Tibial nerve (tissue), 4 donors: ENCODE measurements at places on chromosomes 13 and 19. TPM values are rescaled to one million over a fixed set of nuclear protein-coding genes. Genes with fewer than 3 reads are reported as not detected.

Gene CCL25
- not detected for total RNA-seq

Gene A1BG
- total RNA-seq: 165 TPM

Gene BCAM
- 83.5 TPM for total RNA-seq

Gene ZNF835
- 9.6 TPM for total RNA-seq

Gene CGB5
- total RNA-seq: not detected

Gene XAB2
- total RNA-seq: 51.6 TPM

DNA sequence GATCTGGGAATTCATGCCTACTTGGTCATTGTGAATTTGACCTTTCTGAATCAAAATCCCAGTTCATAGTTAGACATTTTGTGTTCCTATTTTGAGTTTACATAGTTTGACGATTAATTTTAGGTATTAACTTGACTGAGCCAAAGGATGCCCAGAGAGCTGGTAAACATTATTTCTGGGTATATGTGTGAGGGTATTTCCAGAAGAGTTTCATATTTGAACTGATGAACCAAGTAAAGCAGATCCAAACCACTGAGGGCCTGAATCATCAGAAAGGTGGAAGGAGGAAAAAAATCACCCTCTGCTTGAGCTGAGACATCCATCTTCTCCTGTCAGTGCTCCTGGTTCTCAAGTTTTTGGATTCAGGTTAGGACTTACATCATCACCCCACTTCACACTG is 116.6 kb downstream of the CYSLTR2 start:
- H3K4me3 ChIP-seq: no peak overlapping the region
- peaks cover 3% of the 10 kb centered on the region for H3K4me1 ChIP-seq
- H3K36me3 ChIP-seq: no peaks in the 10 kb centered on the region
- DNase-seq: no peak
- no peaks in the 10 kb centered on the region for H3K27me3 ChIP-seq

- peak overlapping the region; percentile 28 for H3K4me3 ChIP-seq
- no peak for DNase-seq
- no peaks in the 10 kb centered on the region for H3K36me3 ChIP-seq
- H3K4me1 ChIP-seq: peaks cover 41% of the 10 kb centered on the region
- peak overlapping the region; percentile 80 for H3K27ac ChIP-seq
These were observed 2.8 kb downstream of the MAMSTR start for GRCh38 chr19:48716562-48717291.

DNA sequence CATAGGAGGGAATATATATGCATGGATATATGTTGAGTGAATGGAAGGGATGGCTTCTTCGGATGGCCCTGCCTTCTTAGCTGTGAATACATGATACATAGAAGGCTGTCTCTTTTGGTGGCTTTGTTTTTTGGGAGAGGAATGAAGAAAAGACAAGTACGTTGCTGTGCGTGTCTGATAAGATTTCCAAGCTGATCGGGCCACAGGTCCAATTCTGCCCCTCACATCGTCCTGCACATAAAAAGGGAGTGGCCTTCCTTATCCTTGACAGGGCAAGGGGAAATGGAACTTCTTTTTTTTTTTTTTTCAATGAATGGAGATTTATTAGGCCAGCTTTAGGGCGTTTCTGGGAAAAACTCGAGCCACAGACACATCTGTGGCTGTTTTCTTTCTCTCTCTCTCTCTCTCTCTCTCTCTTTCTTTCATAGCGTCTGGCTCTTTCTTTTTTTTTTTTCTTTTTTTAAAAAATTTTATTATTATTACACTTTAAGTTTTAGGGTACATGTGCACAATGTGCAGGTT is 103.8 kb upstream of the SPATA13 start:
- H3K27ac ChIP-seq: no peak overlapping the region
- H3K36me3 ChIP-seq: no peaks in the 10 kb centered on the region
- H3K4me3 ChIP-seq: no peak overlapping the region
- peaks cover 24% of the 10 kb centered on the region for H3K4me1 ChIP-seq
- no peak for DNase-seq

DNA sequence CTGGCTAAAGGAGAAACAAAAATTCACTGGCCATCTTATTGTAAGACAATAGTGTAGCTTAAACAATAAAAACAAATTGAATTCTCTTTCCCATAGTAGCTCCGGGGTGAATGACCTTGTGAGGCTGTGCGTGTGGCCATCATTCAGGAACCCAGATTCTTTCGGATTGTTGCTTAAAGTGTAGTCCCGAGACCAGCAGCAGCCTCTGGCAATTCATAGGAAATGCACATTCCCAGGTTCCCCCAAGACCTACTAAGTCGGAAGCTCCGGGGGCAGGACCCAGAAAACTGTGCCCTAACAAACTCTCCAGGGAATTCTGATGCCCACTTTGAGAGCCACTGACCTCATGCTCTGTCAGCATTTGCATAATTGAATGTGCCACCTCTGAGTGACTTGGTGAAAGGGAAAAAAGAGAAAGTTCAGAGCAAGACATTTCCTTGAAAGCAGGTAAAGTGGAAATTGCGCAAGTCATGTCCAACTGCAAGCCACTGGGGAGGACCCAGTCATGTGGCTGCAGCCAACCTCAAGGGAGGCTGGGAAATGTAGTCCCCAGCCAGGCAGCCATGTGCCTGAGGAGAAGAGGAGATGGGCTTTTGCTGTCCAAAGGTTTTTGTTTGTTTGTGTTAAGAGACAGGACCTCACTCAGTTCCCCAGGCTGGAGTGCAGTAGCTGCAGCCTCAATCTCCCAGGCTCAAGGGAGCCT is 50.7 kb upstream of the PNMA8B start:
- H3K27me3 ChIP-seq: no peaks in the 10 kb centered on the region
- no peaks in the 10 kb centered on the region for H3K36me3 ChIP-seq
- peaks cover 8% of the 10 kb centered on the region for H3K4me1 ChIP-seq
- no peak for DNase-seq
- no peak overlapping the region for H3K27ac ChIP-seq
- H3K4me3 ChIP-seq: no peak overlapping the region

DNA sequence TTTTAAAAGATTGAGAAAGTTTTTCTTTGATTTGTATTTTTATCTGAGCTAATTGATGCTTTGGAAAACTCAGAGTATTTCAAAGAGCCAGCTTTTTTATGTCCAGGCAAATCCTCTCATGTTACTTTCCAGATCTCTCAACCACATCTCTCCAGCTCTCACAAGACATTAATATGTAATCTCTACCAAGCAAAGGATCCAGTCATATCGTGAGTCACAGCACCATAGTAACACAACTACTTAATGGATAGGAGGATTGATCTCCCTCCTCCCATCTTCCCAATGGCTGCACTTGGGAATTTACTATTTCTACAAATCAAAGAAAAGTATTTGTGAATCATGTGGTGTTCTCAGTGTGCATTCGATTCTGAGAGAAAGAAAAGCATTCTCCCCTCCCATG is 63.3 kb downstream of the POU4F1 start:
- H3K4me3 ChIP-seq: no peak overlapping the region

DNA sequence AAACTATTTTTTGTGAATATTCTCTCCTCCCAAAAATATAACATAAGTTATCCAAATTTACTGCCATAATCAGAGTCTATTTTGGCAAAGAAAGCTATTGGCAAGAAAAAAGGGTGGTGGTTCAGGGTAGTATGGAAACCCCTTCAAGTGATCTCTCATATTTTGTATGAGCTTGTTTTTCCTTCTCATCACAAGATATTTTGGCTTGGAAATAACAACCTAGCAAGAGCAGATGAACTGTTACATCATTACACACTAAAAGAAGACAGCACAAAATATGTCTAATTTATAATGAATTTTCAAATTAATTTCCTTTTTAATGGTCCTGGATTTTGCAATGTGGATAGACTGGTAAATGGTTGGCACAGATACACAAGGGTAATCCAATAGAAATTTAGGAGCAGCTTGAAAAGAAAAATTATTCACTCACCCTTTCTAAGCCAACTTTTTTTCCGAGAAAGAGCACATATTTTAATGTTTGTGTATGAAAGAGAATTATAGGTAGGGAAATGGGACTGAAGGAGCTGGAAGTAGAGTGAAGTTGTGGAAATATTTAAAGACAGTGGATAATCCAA is 225.1 kb downstream of the EFNB2 start:
- DNase-seq: no peak
- H3K4me3 ChIP-seq: no peak overlapping the region
- no peaks in the 10 kb centered on the region for H3K36me3 ChIP-seq
- no peak overlapping the region for H3K27ac ChIP-seq
- H3K4me1 ChIP-seq: no peaks in the 10 kb centered on the region

- H3K4me1 ChIP-seq: no peaks in the 10 kb centered on the region
- no peaks in the 10 kb centered on the region for H3K36me3 ChIP-seq
- no peak overlapping the region for H3K27ac ChIP-seq
- no peak for DNase-seq
These were observed 108.6 kb downstream of the LACC1 start for GRCh38 chr13:43988302-43988701.

DNA sequence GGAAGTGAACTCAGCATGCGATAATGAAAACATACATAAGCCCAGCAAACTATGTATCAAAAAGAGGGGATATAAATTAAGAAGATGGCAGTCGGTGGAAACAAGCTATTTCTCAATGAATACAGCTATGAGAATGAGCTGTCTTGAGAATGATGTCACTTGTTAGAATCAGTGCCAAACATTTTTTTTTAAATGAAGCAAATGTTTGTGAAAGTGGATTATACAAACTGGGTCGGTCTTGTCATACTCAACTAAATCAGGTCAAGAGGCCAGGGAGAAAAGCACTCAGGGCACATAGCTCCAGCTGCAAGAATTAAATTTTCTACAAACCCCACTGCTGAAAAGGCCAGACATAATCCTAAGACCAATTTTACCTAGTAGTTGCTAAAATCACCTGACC is 1048.4 kb downstream of the SLITRK1 start:
- no peaks in the 10 kb centered on the region for H3K27me3 ChIP-seq
- no peaks in the 10 kb centered on the region for H3K36me3 ChIP-seq
- no peaks in the 10 kb centered on the region for H3K4me1 ChIP-seq
- no peak overlapping the region for H3K4me3 ChIP-seq

GRCh38 chr19:24074720-24075454 is 12.1 kb upstream of the ZNF254 start:
- no peak overlapping the region for H3K27ac ChIP-seq
- H3K4me3 ChIP-seq: no peak overlapping the region
- no peaks in the 10 kb centered on the region for H3K4me1 ChIP-seq
- H3K27me3 ChIP-seq: no peaks in the 10 kb centered on the region
- DNase-seq: no peak
- H3K36me3 ChIP-seq: no peaks in the 10 kb centered on the region

DNA sequence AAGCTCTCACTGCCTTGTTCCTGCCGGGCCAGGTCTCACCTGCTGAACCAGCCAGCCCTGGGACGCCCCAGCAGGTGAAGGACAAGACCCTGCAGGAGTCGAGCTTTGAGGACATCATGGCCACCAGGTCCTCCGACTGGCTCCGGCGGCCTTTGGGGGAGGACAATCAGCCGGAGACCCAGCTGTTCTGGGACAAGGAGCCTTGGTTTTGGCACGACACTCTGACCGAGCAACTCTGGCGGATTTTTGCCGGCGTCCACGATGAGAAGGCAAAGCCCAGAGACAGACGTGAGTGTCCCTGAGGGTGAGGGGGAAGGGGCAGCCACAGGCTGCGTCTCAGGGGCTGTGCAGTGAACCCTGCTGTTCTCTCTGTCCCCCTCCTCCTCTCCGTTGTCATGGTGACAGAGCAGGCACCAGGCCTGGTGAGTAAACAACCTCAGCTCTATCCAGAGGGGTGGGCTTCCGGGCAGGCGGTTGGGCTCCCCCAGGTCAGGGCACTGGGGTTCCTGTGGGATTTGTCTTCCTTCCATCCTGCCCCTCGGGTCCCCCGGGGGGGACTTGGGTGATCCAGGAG is 9.7 kb downstream of the TLE6 start:
- no peak overlapping the region for H3K27ac ChIP-seq
- no peak for DNase-seq
- H3K4me3 ChIP-seq: no peak overlapping the region
- peaks cover 17% of the 10 kb centered on the region for H3K4me1 ChIP-seq
- H3K36me3 ChIP-seq: no peaks in the 10 kb centered on the region
- no peaks in the 10 kb centered on the region for H3K27me3 ChIP-seq

- H3K27ac ChIP-seq: peak within 1 kb of the TSS; percentile 98
- H3K27me3 ChIP-seq: no peaks in the 10 kb centered on the region
- H3K36me3 ChIP-seq: peaks cover 3% of the 10 kb centered on the region
- H3K4me3 ChIP-seq: peak within 1 kb of the TSS; percentile 65
- DNase-seq: peak; percentile 88
These were observed at the start of gene C19orf73 for GRCh38 chr19:49118565-49119410. C19orf73 (minus strand) TSS chr19:49119143; CDS start chr19:49119022, 121 bp downstream.

DNA sequence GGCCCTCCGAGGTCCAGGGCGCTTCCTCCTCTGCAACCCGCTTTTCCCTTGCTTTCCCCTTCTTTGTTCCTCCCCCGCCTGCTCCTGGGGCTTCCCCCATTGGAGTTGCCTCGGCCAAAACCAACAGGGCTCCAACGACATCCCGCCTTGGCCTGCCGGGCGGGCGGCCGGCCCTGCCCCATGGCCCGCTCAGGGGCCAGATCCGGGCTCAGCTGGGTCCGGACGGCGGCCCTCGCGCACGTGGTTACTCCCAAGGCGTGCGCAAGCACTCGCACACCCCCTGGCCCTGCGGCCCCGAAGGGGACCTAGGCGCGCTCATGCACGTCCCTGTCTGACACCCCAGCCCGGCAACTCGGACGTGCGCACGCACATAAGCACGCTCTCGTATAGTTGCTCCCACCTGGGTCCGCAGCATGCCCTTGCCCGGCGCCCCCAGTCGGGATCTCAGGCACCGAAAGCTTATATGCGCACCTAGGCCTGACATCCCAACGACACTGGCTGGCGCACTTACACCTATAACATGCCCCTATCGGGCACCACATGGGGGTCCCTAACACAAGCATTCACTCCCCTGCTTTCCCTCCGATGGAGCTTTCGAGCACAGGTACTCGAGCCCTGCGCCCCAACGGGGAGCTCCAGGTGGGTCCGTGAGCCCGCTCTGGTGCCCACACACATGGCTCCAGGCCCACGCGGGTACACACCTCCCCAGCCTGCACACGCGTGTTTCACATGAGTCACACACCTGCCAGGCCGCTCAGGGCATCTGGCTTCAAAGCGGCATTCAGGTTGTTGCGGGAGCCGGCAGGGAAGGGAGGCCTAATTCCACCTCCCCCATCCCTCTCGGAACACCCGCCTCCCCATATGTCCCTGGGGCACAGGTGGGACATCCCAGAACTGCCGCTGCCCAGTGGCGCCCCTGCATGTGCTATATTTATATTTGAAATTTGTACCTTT is 15.0 kb downstream of the NFIX start:
- H3K4me3 ChIP-seq: no peak overlapping the region
- peaks cover 4% of the 10 kb centered on the region for H3K36me3 ChIP-seq
- no peak overlapping the region for H3K27ac ChIP-seq
- H3K4me1 ChIP-seq: peaks cover 48% of the 10 kb centered on the region
- peak; percentile 53 for DNase-seq

- no peak overlapping the region for H3K4me3 ChIP-seq
- no peaks in the 10 kb centered on the region for H3K36me3 ChIP-seq
- DNase-seq: no peak
- peaks cover 4% of the 10 kb centered on the region for H3K27me3 ChIP-seq
- no peak overlapping the region for H3K27ac ChIP-seq
These were observed 9.2 kb downstream of the GJA3 start for GRCh38 chr13:20151612-20152011.

GRCh38 chr13:37956536-37956935 is 87.0 kb upstream of the TRPC4 start:
- no peak for DNase-seq
- H3K36me3 ChIP-seq: no peaks in the 10 kb centered on the region
- no peak overlapping the region for H3K4me3 ChIP-seq
- no peaks in the 10 kb centered on the region for H3K4me1 ChIP-seq
- H3K27ac ChIP-seq: no peak overlapping the region
